ENCODE measurements at places on chromosomes 2 and 18.
A peak's percentile ranks its signal among the peaks of the same experiment; 100 is the strongest.

DNA sequence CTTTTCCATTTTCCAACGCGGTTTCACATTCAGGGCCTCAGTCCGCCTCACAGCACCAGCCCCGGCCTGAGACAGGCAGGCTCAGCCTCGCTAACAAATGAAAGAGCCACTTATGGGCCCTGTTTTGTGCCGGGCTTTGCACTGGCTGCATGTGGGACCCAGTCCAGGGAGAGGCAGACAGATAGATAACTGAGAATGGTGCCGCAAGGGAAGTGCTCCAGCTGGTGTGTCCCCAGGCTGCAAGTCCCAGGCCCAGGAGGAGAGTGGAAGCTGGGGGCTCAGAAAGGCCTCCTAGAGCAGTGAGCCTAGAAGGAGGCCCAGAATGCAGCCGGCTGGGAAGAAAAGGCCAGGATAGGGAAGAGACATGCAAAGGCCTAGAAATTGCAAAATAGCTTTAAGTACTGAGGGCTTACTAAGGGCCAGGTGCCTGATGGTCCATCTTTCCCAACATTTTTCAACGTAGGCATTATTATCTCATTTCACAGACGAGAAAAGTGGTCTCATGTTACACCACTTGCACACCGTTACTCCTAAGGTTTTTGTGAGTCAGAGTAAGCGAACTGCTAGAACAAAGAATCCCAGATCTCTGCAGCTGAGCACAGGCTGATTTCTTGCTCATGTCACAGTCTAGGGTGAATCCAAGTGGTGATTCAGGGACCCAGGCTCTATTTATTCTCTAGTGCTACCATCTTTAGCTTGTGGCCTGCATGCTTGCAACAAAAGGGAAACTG, 26.0 kb downstream of the ADRA2B start:
- no peak for DNase-seq

- DNase-seq: no peak
These were observed 18.3 kb upstream of the SP3 start for GRCh38 chr2:173983391-173983871.

DNA sequence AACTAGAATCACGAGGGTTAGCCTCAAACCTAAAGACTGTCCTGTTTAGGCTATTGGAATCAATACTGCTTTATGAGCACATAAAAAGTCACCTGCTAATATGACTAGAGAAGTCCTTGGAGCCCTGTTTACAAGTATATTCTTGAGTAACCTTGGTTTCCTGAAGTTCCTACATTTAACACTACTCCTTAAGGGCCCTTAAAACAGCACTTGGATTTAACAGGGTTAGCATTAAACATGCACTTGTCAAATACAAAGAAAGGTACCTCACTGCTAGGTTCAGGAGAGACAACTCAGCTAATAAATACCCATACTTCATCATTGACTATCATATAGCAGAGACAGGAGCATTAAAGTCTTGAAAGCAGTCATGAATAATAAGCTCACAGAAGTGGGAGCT, 96.7 kb downstream of the SLC5A7 start:
- DNase-seq: no peak

DNA sequence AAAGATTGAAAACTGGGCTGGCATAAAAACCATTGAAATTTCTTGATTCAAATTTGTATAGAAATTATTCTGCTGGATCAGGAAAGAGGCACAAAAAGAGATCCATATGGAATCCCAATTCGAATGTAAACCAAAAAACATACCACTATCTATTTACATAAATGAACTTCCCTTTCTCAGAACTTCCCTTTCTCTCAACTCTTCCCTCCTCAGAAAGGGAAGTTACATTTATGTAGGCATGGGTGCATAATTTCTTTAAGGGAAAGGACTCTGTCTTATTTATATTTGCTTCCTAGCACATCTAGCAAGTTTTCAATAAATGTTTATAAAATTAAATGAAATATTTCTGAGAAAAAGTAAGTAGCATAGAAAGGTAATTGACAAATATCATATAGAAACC, 398.1 kb upstream of the ATP5MC3 start:
- no peak for DNase-seq

GRCh38 chr18:47418746-47419145, 167.3 kb upstream of the SKOR2 start:
- DNase-seq: peak; percentile 89

DNA sequence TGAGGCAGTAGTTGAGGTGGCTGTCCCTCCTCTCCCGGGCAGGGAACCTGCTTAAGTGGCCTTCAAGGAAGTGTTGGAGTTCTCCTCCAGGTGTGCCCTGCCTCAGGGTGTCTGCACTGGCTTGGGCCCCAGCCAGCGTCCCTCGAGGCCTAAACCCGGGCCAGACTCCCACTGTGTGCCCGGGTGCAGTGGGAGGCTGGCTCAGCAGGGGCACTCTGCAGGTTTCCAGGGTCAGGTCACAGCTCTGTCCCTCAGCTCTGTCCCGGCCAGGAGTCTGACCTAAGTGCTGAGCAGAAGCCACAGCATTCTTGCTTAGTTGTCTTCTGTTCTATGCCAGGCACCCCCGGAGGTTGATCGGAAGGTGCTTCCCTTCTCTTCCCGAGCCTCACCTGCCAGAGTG, 69.0 kb upstream of the OTOS start:
- DNase-seq: no peak

DNA sequence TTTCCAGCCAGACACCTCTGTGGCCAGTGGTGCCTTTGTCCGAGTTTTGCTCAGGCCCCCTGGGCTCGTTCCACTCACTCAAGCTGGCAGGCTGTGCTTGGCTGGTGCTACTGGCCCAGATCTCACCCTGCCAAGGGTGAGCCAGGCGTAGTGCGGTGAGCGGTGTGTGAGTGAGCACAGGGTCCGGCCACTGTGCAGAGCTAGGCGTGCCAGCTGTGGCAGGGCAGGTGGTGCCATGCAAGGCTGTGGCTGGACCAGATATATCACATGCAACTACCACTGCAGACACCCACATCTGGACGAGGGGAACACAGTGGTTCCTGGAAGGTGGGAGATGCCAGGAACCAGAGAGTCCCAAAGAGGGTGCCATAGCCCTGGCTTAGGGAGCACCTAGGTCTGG, 70.1 kb downstream of the SRBD1 start:
- no peak for DNase-seq

DNA sequence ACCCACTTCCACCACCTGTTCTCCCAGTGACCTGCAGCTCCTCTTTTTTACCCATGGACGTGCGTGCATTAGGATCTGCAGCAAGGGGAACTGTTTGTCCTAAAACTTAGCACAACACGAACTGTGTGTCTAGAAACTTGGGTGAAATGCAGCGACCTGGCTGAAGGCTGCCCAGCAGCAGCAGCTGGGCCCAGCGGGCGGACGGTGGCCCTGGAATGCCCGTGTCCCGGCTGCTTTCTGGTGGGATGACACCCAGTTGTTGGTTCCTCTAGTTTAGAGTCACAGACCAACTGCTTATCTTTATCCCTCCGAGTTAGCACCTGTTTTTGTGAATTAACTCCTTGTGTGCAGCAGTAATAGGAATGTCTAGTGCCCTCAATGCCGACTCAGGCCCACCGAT, 61.9 kb upstream of the PXDN start:
- DNase-seq: no peak

- no peak for DNase-seq
These were observed 26.6 kb downstream of the BIN1 start for GRCh38 chr2:127080226-127080937.

DNA sequence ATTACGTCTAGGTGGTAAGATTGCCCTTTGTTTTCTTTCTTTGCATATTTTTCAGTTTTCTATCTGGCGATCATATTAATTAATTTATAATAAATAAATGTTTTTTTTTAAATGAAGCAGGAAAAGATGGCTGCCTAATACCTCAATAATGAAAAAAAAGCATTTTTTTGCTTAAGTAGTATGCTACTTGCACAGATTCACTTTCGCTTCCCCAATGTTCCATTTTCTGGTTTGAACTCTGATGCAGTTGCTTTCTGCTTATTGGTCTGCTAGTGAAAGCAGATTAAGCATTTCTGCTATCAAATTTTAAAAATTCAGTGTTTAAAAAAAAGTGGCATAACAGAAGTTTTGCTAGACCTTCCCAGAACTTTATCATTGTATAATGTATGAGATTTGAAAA, 11.9 kb upstream of the TMEM182 start:
- no peak for DNase-seq

DNA sequence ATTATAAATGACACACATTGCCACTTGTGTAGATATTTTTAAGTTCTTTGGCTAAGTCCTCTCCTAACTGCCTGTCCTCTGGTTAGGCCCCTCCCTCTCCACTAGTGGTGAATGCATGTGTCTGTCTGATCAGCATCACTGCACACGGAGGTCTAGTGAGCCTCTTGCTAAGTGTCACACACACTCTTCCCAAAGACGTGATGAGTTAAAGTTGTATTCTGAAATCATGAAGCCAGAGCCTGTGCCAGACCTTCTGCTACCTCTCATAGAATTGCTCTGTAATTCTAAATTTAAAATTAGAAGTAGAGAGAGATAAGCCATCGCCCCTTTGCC, 41.3 kb downstream of the RALB start:
- DNase-seq: no peak

Measured in fibroblast of skin of abdomen (primary cell).